ENCODE measurements at places on chromosomes 5 and 9. TPM values are rescaled to one million over a fixed set of nuclear protein-coding genes. Genes with fewer than 3 reads are reported as not detected.

RASEF gene
- total RNA-seq, result not detected

CTSV gene
- not detected for total RNA-seq

AMBP gene
- not detected for total RNA-seq

CEL gene
- total RNA-seq, result 2.2 TPM

ZBTB34 gene
- 5.2 TPM for total RNA-seq

DNA sequence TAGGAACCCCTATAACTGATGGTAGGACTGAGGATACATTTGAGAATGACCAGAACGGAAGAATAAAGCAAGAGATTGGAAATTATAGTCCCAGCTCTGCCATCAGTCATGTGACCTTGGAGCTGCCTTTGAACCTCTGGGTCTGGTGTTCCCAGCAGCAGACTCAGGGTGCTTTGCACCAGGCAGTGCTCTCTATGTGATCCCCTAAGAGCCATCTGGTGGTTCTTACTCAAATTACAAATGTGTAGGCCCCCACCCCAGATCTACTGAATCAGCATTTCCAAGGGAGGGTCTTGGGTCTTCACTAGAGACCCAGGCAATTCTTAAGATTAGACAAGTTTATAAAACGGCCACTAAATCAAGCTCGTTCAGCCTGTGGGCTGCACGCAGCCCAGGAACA is 40.2 kb upstream of the PRDM12 start:
- H3K4me1 ChIP-seq, result no peaks in the 10 kb centered on the region
- no peak overlapping the region for H3K27ac ChIP-seq
- DNase-seq, result no peak
- no peak overlapping the region for H3K4me3 ChIP-seq
- peaks cover 14% of the 10 kb centered on the region for H3K36me3 ChIP-seq

DNA sequence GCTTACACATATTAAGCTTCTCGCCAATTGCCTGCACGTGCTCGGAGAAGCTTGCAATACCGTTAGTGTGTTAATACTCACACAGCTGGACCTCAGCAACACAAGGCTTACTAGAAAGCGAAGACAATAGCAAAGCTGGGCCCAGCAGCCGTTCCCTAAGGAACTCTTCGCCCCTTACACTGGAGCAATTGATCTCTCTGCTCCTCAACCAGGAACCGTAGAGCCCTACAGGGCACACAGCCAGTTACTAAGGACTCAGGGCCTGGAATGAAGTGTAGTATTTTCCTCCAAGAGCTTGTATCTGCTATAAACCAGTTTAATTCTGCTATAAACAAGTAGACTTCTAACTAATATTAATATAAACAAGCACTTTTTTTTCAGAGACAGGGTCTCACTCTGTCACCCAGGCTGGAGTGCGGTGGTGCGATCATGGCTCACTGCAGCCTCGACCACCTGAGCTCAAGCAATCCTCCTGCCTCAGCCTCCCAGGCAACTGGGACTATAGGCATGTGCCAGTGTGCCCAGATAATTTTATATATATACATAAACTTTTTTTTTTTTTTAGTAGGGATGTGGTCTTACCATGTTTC is 67.0 kb upstream of the SIMC1 start:
- no peaks in the 10 kb centered on the region for H3K4me1 ChIP-seq
- no peak for DNase-seq
- no peak overlapping the region for H3K27ac ChIP-seq
- H3K4me3 ChIP-seq, result no peak overlapping the region

DNA sequence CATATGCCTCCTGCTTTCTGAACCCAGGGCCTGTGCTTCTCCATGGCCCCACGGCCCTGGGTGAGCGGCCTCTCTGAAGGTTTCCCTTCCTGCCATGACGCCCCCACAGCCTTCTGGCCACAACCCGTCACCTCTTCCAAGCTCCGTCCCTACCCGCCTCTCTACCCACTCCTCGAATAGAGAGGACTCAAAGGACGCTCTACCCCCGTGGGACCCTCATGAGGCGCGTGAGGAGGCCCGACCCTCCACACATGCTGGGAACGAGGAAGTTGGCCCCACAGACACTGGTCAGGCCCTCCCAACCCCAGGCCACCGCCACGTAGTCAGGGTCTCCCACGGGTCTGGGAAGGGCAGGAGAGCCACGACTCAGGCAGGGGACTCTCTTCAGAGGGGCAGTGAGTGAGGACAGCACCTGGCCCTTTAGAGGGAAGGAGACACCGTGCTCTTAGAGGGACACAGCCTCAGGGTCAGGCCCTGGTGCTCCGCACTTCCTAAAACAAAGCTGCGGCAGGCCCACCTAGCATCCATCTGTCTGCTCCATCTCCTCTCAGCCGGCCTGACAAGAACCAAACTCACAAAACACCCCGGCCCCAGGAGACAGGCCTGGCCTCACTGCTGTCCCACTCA is 5.3 kb downstream of the BRD3 start:
- H3K27me3 ChIP-seq, result no peaks in the 10 kb centered on the region
- no peak overlapping the region for H3K4me3 ChIP-seq
- H3K4me1 ChIP-seq, result peaks cover 13% of the 10 kb centered on the region
- no peak for DNase-seq
- H3K36me3 ChIP-seq, result no peaks in the 10 kb centered on the region

- no peaks in the 10 kb centered on the region for H3K27me3 ChIP-seq
- DNase-seq, result no peak
- no peaks in the 10 kb centered on the region for H3K36me3 ChIP-seq
- H3K4me1 ChIP-seq, result no peaks in the 10 kb centered on the region
- no peak overlapping the region for H3K27ac ChIP-seq
Observed at GRCh38 chr9:95030920-95031642, 286.4 kb downstream of the FANCC start.

DNA sequence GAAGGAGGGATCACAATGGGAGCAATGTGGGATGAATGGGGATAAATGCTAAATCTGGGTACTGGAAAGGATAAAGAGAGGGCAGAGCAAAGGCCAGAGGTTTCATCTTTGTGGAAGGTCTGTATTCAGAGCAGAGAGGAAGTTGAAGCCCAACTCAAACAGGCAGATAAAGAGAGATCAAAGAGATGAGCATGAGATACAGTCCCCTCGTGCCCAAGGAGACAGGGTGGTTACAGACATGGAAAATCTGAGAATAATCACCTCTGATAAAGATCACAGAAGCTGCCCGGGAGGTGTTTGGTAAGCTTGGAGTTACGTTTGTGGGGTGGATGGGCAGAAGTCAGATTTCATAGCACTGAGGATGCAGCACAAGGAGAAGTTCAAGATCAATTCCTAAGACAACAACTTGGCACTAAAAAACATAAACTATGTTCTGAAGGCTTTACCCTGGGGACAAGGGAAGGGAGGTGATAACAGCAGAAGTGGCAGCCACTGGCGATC is 459 bp upstream of the ERAP2 start:
- peak overlapping the region; percentile 80 for H3K27ac ChIP-seq
- H3K4me3 ChIP-seq, result peak overlapping the region; percentile 85
- H3K4me1 ChIP-seq, result peaks cover 56% of the 10 kb centered on the region
- no peaks in the 10 kb centered on the region for H3K36me3 ChIP-seq
- peak; percentile 71 for DNase-seq

- H3K36me3 ChIP-seq, result no peaks in the 10 kb centered on the region
- no peak overlapping the region for H3K27ac ChIP-seq
- no peak overlapping the region for H3K4me3 ChIP-seq
Observed at GRCh38 chr5:144206141-144206540, 35.5 kb downstream of the KCTD16 start.

- H3K27ac ChIP-seq, result peak overlapping the region; percentile 97
- H3K36me3 ChIP-seq, result peaks cover 14% of the 10 kb centered on the region
- peaks cover 38% of the 10 kb centered on the region for H3K4me1 ChIP-seq
- no peak for DNase-seq
- no peaks in the 10 kb centered on the region for H3K27me3 ChIP-seq
Observed at GRCh38 chr9:129836311-129837007, 1.2 kb downstream of the USP20 start.

DNA sequence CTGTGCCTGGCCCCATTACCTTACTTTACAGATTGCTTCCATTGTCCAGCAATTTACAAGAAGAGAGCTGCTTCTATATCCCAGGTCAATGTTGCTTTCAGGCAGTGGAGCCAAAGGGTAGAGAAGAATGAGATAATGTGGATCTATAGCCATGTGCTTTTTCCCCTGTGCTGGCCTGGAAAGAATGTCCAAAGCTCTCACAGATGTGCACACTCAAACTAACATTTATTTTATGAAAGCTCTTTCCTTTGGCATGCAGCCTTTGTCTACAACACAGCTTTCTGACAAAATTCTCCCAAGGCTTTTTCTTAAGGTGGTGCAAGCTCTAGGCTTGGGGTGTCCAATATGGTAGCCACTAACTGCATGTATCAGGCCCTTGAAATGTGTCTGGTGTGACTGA is 217.3 kb downstream of the LRRC70 start:
- no peaks in the 10 kb centered on the region for H3K4me1 ChIP-seq
- H3K36me3 ChIP-seq, result no peaks in the 10 kb centered on the region
- DNase-seq, result no peak
- no peak overlapping the region for H3K27ac ChIP-seq
- no peaks in the 10 kb centered on the region for H3K27me3 ChIP-seq
- no peak overlapping the region for H3K4me3 ChIP-seq

- no peak overlapping the region for H3K4me3 ChIP-seq
- H3K36me3 ChIP-seq, result no peaks in the 10 kb centered on the region
- DNase-seq, result no peak
- no peak overlapping the region for H3K27ac ChIP-seq
- no peaks in the 10 kb centered on the region for H3K4me1 ChIP-seq
Observed at GRCh38 chr5:170429014-170429413, 39.8 kb upstream of the KCNMB1 start.

- no peaks in the 10 kb centered on the region for H3K4me1 ChIP-seq
- H3K4me3 ChIP-seq, result no peak overlapping the region
- no peaks in the 10 kb centered on the region for H3K36me3 ChIP-seq
- no peaks in the 10 kb centered on the region for H3K27me3 ChIP-seq
- no peak overlapping the region for H3K27ac ChIP-seq
Observed at GRCh38 chr5:93359296-93359959, 221.6 kb downstream of the NR2F1-AS1 start.

DNA sequence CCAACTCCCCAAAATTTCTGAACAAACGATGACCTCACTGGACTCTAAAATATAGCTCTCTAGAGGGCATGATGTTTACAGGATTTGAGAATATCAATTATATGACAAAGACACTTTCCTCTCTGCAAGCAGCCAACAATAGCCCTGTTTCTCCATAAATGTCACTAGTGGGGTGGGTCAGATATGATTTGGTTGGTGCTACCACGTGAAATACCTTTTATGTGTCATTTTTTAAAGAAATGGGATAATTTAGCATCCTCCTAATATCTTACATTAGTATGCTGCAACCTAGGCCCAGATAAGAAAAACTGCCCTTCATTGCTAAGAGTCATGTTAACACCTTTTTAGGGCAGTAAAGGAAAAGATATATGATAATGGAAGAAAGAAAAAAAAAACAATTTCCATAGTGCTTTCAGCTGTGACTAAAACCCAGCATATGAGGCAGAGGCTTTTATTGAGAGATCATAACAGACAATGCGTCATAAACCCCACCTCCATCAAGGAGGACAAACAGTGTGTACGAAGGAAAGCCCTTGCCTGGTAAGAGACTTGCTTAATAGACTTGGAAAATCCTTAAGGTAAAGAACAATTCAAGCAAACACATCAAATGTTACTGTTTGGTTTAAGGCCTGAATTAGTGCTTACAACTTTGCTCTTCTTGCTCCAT is 372.4 kb upstream of the PAPPA start:
- no peaks in the 10 kb centered on the region for H3K36me3 ChIP-seq
- H3K4me1 ChIP-seq, result no peaks in the 10 kb centered on the region
- no peak for DNase-seq
- H3K27me3 ChIP-seq, result no peaks in the 10 kb centered on the region

DNA sequence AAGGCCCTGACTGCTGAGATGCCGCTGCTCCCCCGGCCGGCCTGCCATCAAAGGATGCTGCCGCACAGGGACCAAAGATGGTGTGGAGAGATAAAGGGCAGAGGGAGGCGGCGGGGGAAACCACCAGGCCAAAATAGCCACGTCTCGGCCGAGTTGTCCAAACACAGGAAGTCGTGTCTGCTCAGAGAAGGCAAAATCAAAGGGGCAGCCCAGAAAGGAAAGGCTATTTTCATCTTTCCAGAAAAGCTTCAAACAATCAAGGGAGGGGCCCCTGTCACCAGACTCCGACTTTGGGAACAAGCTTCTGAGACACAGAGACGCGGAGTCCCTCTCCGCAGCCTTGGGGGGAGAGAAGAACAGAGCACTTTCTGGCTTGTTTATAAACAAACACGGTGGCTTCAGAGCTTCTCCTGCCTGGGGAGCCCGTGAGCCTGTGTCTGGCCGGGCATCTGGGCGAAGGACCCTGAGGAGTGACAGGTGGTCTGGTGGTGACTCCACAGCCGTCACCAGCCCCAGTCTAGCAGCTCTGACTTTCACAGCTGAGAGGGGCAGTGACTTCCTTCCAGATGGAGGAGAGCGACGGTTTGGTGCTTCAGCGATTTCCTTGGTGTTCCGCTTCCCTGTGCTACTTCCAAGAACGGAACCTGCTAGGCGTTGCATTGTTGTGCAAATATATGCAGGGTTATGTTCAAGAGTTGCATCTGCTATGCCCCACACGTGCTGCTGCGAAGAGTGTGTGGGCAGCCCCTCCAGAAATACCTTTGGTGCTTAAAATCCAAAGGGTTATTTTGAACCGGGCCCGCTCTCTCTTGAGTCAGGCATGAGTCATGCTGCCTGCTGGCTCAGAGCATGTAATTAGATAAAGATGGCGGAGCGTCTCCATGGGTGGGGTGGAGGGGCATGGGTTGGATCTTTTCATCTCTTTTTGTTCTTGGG is 24.0 kb downstream of the ADAMTSL2 start:
- no peak overlapping the region for H3K27ac ChIP-seq
- no peaks in the 10 kb centered on the region for H3K4me1 ChIP-seq
- no peak for DNase-seq

- no peaks in the 10 kb centered on the region for H3K4me1 ChIP-seq
- no peak for DNase-seq
- H3K4me3 ChIP-seq, result no peak overlapping the region
Observed at GRCh38 chr9:33637881-33638280, 113.8 kb downstream of the ANKRD18B start.

- no peak overlapping the region for H3K27ac ChIP-seq
- no peaks in the 10 kb centered on the region for H3K36me3 ChIP-seq
- H3K27me3 ChIP-seq, result no peaks in the 10 kb centered on the region
- no peak overlapping the region for H3K4me3 ChIP-seq
Observed at GRCh38 chr9:37324261-37324683, 98.2 kb upstream of the GRHPR start.

Data from naive thymus-derived CD4-positive, alpha-beta T cell (primary cell).